HFFc6 (cell line): ENCODE measurements at places on chromosomes 11 and 22. TPM values are rescaled to one million over a fixed set of nuclear protein-coding genes. Genes with fewer than 3 reads are reported as not detected.

DNA sequence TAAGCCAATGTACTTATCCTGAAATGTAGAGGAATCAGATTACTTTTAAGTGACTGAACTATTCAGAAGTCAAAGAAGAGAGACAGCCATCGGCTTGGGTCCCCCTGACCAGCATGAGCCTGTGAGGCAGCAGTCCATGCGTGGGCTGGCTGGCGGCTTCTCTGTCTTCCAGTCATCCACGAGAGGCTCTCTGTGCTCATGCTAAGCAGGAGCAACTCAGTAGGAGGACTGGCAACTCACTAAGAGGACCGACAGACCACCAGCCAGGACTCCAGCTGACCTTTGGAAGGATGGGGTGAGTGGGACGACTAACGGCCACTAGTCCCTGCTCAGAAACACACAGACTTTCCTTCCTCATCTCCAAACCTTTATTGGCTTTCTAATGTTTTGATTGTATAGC, 43.6 kb downstream of the ARFGAP3 start:
- peak overlapping the region; percentile 20; the same call in 1 of the 2 replicates for H3K27ac ChIP-seq
- DNase-seq, result no peak
- H3K27me3 ChIP-seq, result no peaks in the 10 kb centered on the region
- H3K36me3 ChIP-seq, result peaks cover 38% of the 10 kb centered on the region
- no peak overlapping the region for H3K4me3 ChIP-seq

- peak overlapping the region; percentile 60 for H3K27ac ChIP-seq
- H3K36me3 ChIP-seq, result no peaks in the 10 kb centered on the region
- H3K27me3 ChIP-seq, result peaks cover 2% of the 10 kb centered on the region
- H3K4me1 ChIP-seq, result peaks cover 17% of the 10 kb centered on the region
- peak; percentile 46 for DNase-seq
Measured at GRCh38 chr22:39325392-39325932, 6.0 kb upstream of the RPL3 start.

- no peak overlapping the region for H3K4me3 ChIP-seq
- no peak for DNase-seq
- H3K4me1 ChIP-seq, result no peaks in the 10 kb centered on the region
- H3K27ac ChIP-seq, result no peak overlapping the region
Measured at GRCh38 chr11:126422446-126422845, 67.0 kb downstream of the ST3GAL4 start.

DNA sequence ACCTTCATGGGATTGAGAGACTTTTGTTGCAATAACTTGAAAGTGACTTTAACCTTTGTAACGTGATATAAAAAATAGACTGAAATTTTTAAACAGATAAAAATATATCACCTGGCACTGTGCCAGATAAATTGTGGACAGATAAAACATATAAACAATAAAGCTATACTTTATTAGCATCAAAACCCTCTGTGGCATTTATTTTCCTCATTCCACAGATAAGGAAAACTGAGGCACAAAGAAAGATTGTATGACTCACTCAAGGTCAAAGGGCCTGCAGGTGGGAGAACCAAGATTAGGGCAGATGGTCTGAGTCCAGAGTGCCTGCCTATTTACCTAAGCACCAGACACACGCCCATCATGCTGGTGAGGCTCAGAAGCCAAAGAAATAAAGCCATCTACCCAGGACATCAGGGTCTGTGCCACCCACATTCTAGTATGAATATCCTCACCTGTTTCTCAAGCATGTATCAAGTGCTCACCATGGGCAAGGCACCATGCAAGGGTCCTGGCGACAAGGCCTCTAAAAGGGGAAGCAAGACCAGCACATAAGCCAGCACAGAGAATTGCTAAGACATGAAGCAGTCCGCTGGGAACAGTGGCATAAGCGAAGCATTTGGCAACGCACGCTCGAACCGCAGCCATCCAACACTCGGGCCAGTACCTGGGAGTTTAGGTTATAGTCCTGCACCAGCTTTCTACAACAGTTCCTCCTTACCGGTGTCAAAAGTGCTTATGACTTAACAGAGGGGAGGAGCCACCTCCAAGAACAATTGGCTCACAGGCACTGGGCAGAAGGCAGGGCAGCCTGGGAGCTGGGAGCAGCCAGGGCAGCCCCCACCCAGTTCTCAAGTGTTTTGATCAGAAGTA, 17.6 kb downstream of the MYH9 start:
- peaks cover 4% of the 10 kb centered on the region for H3K27me3 ChIP-seq
- peak overlapping the region; percentile 90 for H3K27ac ChIP-seq
- peaks cover 98% of the 10 kb centered on the region for H3K4me1 ChIP-seq
- peaks cover 32% of the 10 kb centered on the region for H3K36me3 ChIP-seq
- H3K4me3 ChIP-seq, result peak overlapping the region; percentile 66

DNA sequence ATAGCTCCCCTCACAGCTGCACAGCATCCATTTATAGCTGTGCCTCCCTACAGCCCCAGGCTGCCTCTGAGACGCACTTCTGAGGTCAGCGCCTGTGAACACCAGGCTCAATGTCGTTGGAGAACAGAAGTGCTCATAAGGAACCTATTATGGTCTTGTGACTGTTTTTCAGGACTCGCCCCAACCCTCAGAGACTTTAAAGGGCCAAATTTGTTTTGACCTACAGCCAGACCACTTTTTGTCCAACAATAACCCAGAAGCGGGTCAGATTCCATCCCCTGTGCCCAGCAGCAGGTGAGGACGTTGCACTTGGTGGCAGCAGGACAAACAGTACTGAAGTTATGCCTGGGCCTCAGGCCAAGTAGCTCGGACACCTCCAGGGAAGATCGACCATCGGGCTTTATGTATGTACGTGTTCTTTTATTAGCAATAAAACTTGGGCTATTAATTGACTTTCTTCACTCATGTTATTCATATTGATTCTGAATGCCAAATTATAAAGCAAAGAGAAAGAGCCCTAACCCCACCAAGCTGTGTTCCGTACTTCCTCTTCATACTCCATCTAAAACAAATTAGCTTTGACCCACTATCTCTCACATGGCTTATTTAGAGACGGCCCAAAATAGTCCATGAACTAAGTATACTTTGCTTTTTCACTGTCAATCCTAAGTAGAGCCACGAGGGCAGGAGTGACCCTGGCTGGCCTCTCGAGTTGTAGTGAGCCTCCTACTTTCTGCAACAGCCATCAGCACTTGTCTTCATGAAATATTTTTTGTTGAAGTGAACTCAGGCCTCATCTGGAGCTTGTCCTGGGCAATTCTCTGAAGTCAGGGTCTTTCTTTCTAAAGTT, 92.3 kb upstream of the PAX6 start:
- no peaks in the 10 kb centered on the region for H3K4me1 ChIP-seq
- peaks cover 16% of the 10 kb centered on the region for H3K27me3 ChIP-seq
- no peaks in the 10 kb centered on the region for H3K36me3 ChIP-seq
- H3K27ac ChIP-seq, result no peak overlapping the region
- no peak overlapping the region for H3K4me3 ChIP-seq
- DNase-seq, result no peak

DNA sequence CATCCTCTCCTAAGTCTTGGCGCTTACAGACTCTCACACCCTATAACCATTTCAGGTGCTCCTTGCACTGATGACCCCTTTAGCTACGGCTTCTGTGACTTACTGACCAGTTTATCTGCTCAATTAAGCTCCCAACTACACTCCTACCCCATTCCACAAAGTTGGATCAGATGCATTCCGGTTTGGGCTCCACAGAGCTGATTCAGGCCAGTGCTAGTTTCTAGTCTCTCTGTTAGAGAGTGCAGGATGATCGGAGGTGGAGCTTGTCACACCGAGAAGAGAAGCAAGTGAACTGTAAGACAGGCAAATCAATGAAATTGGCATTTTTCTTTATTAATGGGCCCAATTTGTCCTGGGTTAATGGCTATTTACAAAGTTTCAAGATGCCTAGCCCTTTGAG, 436.8 kb upstream of the CADM1 start:
- H3K4me1 ChIP-seq, result no peaks in the 10 kb centered on the region
- no peak for DNase-seq
- H3K4me3 ChIP-seq, result no peak overlapping the region

GRCh38 chr11:35337136-35337913, 82.0 kb downstream of the SLC1A2 start:
- no peaks in the 10 kb centered on the region for H3K36me3 ChIP-seq
- H3K27ac ChIP-seq, result peak overlapping the region; percentile 99
- peak overlapping the region; percentile 36; the same call in 1 of the 2 replicates for H3K4me3 ChIP-seq
- peaks cover 53% of the 10 kb centered on the region for H3K4me1 ChIP-seq
- H3K27me3 ChIP-seq, result peaks cover 5% of the 10 kb centered on the region

- peak overlapping the region; percentile 91 for H3K27ac ChIP-seq
- no peak for DNase-seq
- H3K4me1 ChIP-seq, result peaks cover 59% of the 10 kb centered on the region
- no peaks in the 10 kb centered on the region; the same call in none of the 2 replicates for H3K36me3 ChIP-seq
- peak overlapping the region; percentile 81; the same call in 1 of the 2 replicates for H3K4me3 ChIP-seq
Measured at GRCh38 chr11:103434073-103434411, 324.8 kb downstream of the DYNC2H1 start.

GRCh38 chr11:47507563-47508239, 45.2 kb downstream of the CELF1 start:
- DNase-seq, result no peak
- H3K4me1 ChIP-seq, result peaks cover 78% of the 10 kb centered on the region
- no peaks in the 10 kb centered on the region; the same call in 1 of the 2 replicates for H3K27me3 ChIP-seq
- no peak overlapping the region for H3K4me3 ChIP-seq
- H3K36me3 ChIP-seq, result peaks cover 8% of the 10 kb centered on the region

DNA sequence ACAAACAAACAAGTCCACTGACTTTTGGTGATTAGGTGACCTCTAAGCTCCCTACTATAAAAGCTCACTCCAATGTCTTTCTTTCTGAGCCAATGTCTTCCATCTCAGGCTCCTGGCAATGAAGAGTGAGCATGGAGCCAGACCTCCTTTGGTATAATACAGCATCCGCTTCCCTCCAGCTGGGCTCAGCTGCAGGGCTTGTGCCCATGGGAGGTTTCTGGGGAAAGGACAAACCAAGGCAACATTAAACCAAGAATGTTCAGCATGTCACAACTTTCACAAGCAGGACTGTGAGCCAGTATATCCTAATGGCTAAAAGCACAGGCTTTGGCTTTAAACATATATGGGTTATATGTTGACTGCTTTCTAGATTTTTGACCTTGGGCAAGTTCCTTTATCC, 58.8 kb downstream of the EHF start:
- no peak overlapping the region for H3K27ac ChIP-seq
- no peak overlapping the region for H3K4me3 ChIP-seq
- H3K36me3 ChIP-seq, result no peaks in the 10 kb centered on the region
- no peak for DNase-seq
- peaks cover 7% of the 10 kb centered on the region for H3K27me3 ChIP-seq
- peaks cover 28% of the 10 kb centered on the region for H3K4me1 ChIP-seq

GRCh38 chr11:88188251-88188931, 13.1 kb upstream of the RAB38 start:
- DNase-seq, result no peak
- peaks cover 4% of the 10 kb centered on the region; the same call in 1 of the 2 replicates for H3K27me3 ChIP-seq
- H3K36me3 ChIP-seq, result no peaks in the 10 kb centered on the region
- no peak overlapping the region for H3K4me3 ChIP-seq
- no peak overlapping the region for H3K27ac ChIP-seq

- H3K27me3 ChIP-seq, result peaks cover 2% of the 10 kb centered on the region; the same call in 1 of the 2 replicates
- no peaks in the 10 kb centered on the region for H3K36me3 ChIP-seq
- DNase-seq, result no peak
- no peak overlapping the region for H3K27ac ChIP-seq
Measured at GRCh38 chr11:103668859-103669258, 367.6 kb upstream of the DDI1 start.

- H3K4me3 ChIP-seq, result no peak overlapping the region
- DNase-seq, result no peak
- no peaks in the 10 kb centered on the region for H3K4me1 ChIP-seq
- H3K27ac ChIP-seq, result no peak overlapping the region
- H3K27me3 ChIP-seq, result no peaks in the 10 kb centered on the region
- H3K36me3 ChIP-seq, result no peaks in the 10 kb centered on the region
Measured at GRCh38 chr11:29534836-29535235, 482.0 kb downstream of the KCNA4 start.

DNA sequence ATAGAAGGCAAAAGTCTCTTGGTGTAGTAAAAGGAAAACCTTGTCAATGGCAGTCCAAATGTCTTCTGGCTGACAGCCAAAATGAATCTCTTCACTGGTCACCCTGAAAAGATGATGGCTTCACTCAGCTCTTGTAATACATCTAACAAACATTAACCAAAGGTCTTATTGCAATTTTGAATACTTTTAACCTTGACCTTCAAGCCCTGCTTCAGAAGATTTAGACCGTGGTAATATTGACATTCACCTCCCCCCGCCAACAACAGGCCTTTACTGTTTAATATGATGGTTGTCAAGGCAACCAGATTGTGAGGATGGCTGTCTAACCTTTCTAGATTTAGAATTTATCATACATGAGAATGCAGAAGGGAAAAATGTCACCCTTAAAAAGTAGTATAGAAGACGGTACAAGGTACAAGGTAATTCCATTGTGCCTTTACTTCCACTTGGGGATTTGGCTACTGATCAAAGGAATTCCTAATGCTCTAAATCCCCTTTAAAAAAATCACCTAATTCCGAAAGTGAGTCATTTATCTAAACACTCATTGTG, 342.3 kb downstream of the LARGE1 start:
- H3K27me3 ChIP-seq, result peaks cover 2% of the 10 kb centered on the region; the same call in 1 of the 2 replicates
- no peak overlapping the region for H3K27ac ChIP-seq
- H3K4me1 ChIP-seq, result no peaks in the 10 kb centered on the region
- H3K36me3 ChIP-seq, result no peaks in the 10 kb centered on the region
- no peak overlapping the region for H3K4me3 ChIP-seq

- H3K27ac ChIP-seq, result no peak overlapping the region
- H3K27me3 ChIP-seq, result peaks cover 8% of the 10 kb centered on the region
- H3K4me1 ChIP-seq, result no peaks in the 10 kb centered on the region
- no peaks in the 10 kb centered on the region for H3K36me3 ChIP-seq
- H3K4me3 ChIP-seq, result no peak overlapping the region
Measured at GRCh38 chr11:113281052-113281725, 33.2 kb upstream of the TTC12 start.

- H3K27ac ChIP-seq, result no peak overlapping the region
- DNase-seq, result no peak
- no peak overlapping the region for H3K4me3 ChIP-seq
- peaks cover 1% of the 10 kb centered on the region; the same call in 1 of the 2 replicates for H3K36me3 ChIP-seq
- peaks cover 8% of the 10 kb centered on the region for H3K27me3 ChIP-seq
Measured at GRCh38 chr11:71130106-71130505, 122.3 kb downstream of the SHANK2 start.

ACRV1 gene
- total RNA-seq, result not detected in 3 replicates

XKR3 gene
- not detected in 3 replicates for total RNA-seq

BANF1 gene
- total RNA-seq, result 293 to 316 TPM (median 313 TPM) in 3 replicates

RNH1 gene
- total RNA-seq, result 235 to 275 TPM (median 248 TPM) in 3 replicates

KBTBD4 gene
- 17.4 to 18.3 TPM (median 17.5 TPM) in 3 replicates for total RNA-seq

ZNRF3 gene
- total RNA-seq, result 2.9 to 3.6 TPM (median 3.2 TPM) in 3 replicates

ACER3 gene
- total RNA-seq, result 13.6 to 16.5 TPM (median 15.7 TPM) in 3 replicates
